ENCODE measurements at places on chromosomes 2 and 18.

DNA sequence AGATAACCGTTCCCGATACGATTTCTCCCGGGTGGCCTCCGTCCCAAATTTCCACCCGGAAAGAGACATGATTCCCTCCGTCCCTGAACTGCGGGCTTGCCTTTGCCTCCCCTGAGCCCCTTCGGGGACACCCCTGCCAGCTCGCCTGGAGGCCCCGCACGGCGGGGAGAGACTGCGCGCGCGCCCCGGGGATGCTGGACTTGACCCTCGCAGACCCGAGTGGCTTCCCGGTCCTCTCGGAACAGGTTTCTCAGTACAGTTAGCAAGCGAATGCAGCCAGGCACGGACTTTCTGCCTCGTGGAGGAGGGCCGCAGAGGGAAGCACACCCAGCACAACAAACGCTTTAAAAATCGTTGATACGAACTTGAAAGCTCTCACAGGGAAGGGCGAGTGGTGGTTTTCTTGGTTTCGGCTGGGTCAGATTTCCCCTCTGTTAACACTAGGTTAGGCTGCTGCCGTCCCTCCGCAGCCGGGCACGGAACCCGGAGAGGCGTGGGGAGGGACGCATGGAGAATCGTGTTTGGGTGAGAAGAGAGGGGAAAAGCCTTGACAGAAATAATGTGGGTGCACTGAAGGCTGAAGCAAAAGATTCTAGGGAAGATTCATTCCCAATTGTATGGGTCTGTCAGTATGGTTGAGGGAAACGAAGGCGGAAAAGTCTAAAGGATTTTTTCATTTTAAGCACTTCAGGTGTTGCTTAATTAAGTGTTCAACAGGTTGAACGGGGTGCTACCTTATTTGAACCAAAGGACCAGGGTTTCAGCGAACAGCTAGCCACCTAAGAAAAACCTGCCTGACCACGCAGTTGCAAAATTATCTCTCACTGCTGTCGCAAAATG, 916 bp downstream of the TNFRSF11A start:
- no peak for DNase-seq

- DNase-seq, result no peak
These were observed 101.2 kb downstream of the DLGAP1 start for GRCh38 chr18:4353853-4354418.

DNA sequence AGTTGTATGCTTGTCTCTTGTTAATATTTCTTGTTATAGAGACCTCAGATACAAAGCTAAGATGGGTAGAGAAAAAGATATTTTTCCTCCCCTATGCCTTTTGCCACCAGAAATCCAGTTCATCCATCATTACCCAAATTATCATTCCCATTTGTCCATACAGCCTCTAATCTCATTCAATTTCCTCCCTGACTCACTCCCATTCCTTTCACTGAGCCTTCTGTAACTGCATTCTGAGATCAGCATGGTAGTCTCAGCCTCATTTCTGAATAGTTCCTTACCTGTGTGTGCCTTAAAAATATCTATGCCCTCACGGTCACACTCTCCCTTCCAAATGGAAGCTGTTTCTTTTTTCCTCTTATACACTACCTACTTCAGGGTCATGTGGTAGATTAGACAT, 15.7 kb upstream of the PIK3C3 start:
- no peak for DNase-seq

GRCh38 chr2:10783421-10783820, 29.2 kb downstream of the PDIA6 start:
- no peak for DNase-seq

DNA sequence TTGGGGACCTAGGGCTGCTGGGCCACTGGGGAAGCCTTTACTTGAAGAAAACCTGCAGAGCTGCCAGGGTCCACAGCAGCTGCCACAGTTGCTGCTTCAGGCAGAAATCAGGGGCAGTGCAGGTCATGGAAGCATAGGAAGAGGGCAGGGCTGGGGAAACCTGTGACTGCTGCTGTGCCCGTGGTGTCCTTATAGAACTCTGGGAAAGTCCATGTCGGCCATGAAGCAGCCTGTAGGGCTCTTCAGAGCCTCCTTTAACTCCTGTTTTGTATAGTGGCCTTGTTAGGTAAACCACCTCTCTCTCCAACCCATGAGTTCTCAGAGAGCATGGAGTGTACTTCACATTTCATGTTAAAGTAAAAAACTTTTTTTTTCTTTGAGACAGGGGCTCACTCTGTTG, 62.1 kb downstream of the SMAD4 start:
- no peak for DNase-seq

DNA sequence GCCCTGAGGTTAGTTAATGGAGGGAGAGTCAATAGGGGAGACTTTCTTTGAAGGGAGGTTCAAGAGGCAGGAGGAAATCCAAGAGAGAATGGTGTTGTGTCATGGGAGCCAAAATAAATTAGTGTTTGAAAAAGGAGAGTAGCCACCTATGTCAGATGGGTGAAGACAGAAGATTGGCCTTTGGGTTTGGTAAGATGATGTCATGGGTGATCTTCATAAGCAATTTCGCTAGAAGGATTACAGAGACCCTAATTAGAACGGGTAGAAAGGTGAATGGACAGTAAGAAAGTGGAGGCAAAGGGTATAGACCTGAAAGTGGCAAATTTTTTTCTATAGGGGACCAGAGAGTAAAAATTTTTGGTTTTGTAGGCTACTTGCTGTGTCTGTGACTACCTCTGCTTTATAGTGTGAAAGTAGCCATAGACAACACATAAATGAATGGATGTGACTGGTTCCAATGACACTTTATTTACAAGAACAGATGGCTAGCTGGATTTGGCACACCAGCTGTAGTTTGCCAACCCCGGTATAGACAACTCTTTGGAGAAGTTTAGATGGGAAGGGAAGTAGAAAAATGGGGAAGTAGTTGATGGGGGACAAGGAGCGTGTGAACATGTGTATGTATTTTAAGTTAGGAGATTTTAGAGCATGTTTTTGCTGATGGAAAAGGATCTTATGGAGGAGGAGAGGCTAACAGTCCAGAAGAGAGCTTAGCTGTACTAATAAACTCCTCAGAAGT, 9.3 kb downstream of the STAMBP start:
- DNase-seq, result no peak

DNA sequence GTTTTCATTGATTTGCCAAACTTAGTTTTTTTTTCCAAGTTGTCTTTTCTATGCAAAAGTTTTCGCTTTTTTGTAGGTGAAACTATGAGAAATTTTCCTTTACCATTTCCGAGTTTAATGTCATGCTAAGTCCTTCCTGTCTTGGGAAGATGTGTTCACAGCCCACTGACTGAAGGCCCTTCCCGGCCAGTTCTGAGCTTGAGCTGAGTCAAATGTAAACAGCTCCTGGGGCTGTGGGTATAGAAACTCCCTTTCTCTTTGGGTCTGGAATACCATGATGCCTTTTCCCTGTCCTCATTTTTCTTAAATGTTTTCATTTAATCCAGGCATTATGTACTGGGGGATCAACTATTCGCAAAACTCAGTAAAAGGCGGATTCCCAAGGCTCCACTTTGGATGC, 69.8 kb upstream of the IL1R1 start:
- DNase-seq, result no peak

GRCh38 chr2:230525682-230526081, 109.7 kb downstream of the SP100 start:
- no peak for DNase-seq

DNA sequence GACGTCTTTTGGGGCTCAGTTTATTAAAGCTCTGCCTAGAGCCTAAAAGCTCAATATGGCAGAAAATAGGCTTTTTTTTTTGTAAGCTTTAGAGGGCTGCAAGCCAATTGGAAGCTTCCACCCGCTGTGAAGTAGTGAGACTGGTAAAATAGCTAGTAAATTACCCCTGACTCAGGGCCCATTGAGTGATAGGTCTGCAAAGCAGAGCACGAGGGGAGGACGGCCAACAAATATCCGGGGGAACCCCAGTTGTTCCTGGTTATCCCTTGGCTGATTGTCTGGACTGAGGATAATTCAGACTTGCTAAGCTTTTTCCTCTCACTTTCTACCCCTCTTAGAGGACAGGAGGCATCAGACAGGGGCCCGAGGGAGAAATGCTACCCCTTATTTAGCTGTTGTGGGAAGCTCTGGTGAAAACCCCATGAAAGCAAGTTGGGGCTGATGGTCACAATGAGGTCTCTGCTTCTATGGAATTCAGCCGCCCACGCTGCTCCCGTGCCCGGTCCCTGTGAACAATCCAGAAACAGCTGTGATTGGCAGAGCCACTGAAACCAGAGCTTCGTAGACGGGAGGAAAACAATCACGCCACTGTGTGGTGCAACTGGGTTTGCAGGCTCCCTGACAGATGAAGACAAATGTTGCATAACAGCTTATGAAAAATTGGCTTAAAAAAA, 141.9 kb upstream of the LGALSL start:
- peak; percentile 42 for DNase-seq

GRCh38 chr2:25561136-25561850, 112.1 kb downstream of the DTNB start:
- no peak for DNase-seq

DNA sequence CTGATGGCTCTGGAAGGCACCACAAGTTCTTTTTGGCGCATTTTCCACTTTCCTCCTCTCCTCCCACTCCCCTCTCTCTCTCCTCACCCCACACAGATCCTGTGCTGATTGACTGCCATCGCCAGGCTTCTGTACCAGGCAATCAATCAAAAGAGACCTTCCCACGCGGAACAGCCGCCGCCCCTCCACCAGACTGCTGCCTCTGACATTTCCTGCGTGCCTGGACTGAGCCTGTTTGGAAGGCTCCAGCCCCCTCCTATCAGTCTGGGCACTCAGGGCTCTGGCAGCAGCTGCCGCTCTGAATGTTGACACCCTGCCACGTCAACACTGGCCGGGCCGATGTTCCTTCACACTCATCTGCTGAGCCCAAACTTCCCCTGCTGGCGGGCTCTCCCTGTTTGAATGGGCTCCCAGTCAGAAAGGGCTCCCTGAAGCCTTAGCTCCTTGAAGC, 467.7 kb downstream of the EPHA4 start:
- DNase-seq, result no peak

GRCh38 chr18:21826641-21827302, 86.2 kb downstream of the MIB1 start:
- DNase-seq, result no peak

DNA sequence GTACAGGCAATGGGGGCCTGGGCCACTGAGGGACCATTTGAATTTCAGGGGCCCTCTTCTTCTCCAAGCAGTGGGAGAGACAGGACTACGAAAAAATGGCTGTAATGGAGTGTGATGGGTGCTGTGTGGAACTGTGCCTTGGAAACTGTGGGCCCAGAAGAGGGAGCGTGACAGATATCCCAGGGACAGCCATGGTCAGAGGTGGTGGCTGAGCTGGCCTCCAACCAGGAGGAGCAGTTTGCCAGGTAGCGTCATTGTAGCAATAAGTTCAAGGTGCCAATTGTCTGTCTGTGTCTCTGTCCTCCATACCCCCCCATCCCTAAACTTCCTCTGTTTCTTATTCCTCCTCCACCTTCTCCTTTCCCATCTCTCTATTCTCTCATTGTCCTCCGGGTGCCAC, 15.3 kb downstream of the THNSL2 start:
- no peak for DNase-seq

DNA sequence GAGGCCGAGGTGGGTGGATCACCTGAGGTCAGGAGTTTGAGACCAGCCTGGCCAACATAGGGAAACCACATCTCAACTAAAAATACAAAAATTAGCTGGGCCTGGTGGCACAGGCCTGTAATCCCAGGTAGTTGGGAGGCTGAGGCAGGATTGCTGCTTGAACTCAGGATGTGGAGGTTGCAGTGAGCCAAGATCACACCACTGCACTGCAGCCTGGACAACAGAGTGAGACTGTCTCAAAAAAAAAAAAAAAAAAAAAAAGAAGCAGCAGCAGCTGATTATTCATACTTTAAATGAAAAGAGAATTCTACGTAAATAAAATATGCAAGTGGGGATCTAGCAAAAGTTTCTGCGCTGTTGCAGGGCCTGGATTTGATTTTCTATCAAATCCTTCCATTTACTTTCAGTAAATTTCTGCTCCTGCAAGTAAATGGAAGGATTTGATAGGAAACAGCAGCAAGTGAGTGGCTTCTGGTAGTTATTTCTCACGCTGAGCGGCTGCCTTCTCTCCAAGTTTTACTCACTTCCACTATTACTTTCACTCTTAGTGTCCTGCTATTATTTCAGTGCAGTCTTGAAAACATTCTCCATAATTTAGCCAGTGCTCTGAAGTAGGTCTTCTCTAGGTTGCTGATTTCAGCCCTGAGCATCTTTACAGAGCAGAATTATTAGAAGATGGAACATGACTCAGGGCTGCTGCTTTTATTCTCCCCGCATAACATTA, 68.4 kb downstream of the SLC16A14 start:
- no peak for DNase-seq

DNA sequence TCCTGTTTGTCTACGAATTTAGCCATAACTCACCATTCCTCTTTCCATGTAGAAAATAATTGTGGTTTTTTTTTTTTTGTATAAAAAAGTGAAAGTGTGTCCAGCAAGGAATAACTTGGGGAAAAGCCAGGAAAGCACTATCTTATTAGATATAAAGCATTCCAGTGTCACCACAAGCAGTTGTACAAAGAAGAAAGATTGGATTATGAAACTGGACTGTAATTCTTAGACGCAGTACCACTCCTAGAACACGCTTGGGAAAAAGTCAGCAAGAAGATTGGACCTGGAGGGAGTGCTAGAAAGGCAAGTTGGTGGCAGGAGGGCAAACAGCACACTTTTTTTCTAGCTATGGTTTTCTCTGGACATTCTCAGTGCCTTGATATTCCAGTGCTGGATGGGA, 186.7 kb downstream of the PARD3B start:
- DNase-seq, result no peak

- DNase-seq, result no peak
These were observed 199.3 kb downstream of the HDAC4 start for GRCh38 chr2:239201531-239201876.

GRCh38 chr2:201880579-201880978, 74.2 kb downstream of the CDK15 start:
- no peak for DNase-seq

GRCh38 chr2:133607679-133608078, 39.4 kb upstream of the NCKAP5 start:
- no peak for DNase-seq

GRCh38 chr2:86309966-86310365, 27.5 kb downstream of the REEP1 start:
- no peak for DNase-seq
